ENCODE measurements at places on chromosomes 4 and X. TPM values are rescaled to one million over a fixed set of nuclear protein-coding genes. Genes with fewer than 3 reads are reported as not detected.

DNA sequence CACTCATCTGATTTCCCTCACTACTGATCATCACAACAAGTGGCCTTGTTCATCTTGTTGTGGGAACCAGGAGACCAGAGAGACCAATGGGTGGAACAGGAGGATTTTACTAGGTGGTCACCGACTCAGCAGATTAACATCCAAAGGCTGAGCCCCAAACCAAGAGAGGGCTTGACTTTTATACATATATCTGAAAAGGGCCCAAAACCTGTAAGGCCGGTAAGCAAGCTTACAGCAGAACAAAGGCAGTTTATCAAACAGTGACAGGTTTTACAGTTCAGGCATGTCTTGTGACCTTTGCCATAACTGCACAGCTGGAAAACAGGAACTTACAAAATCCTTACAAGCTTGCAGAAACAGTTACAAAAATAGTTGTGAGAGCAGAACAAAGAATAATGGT is 195.9 kb downstream of the OR13H1 start:
- H3K27ac ChIP-seq, result no peak overlapping the region
- no peak overlapping the region for H3K4me3 ChIP-seq
- H3K4me1 ChIP-seq, result no peaks in the 10 kb centered on the region
- no peak for DNase-seq
- no peaks in the 10 kb centered on the region for H3K36me3 ChIP-seq

DNA sequence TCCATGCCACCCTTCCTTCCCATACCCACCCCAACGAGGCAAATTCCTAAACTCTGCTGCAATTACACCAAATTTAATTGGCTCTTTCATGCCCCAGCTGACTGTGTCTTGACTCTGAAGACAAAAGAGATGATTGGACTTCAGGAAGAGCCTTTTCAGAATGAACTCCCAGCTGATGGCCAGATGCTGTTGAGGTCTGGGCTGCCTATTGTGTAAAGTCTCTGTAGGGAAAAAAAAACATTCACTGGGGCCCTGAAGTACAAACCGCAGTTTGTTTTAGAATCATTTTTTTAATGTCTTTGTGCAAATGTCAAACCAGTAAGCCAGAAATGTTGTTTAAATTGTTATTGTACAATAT is 174.8 kb downstream of the HHIP start:
- H3K27me3 ChIP-seq, result no peaks in the 10 kb centered on the region
- H3K4me3 ChIP-seq, result no peak overlapping the region

- no peaks in the 10 kb centered on the region for H3K27me3 ChIP-seq
- H3K36me3 ChIP-seq, result no peaks in the 10 kb centered on the region
- no peaks in the 10 kb centered on the region for H3K4me1 ChIP-seq
- DNase-seq, result no peak
- no peak overlapping the region for H3K4me3 ChIP-seq
Measured at GRCh38 chr4:152462047-152462446, 73.8 kb downstream of the FBXW7 start.

RAB40AL gene
- total RNA-seq, result not detected

GRIA2 gene
- not detected for total RNA-seq

SORBS2 gene
- total RNA-seq, result 77.4 TPM

Measured in colonic mucosa (tissue), 4 donors.